Activated CD8-positive, alpha-beta memory T cell treated with anti-CD3 and anti-CD28 coated beads, Interleukin-2, amount 50 U/mL, for 48 hours (primary cell): ENCODE measurements at places on chromosomes 7 and 10.

DNA sequence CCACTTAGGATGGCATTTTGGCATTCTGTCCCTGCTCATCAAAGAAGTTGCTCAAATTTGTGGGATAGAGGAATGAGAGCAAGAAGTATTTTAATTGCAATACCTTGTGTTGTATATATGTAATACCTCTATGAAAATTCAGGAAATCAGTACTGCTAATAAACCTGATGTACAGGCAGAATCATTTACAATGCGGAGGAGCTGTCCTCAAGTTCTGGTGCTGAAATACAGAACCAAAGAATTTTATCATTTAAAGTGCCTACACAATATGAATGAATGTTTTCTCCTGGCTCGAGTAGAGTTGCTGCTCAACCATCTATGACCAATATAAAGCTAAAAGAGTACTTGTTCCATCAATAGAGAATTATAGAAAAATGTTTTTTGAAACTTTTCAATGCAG, 305.8 kb downstream of the PLXNA4 start:
- DNase-seq: no peak

GRCh38 chr10:79361726-79362397, 14.6 kb downstream of the PPIF start:
- no peak for DNase-seq

DNA sequence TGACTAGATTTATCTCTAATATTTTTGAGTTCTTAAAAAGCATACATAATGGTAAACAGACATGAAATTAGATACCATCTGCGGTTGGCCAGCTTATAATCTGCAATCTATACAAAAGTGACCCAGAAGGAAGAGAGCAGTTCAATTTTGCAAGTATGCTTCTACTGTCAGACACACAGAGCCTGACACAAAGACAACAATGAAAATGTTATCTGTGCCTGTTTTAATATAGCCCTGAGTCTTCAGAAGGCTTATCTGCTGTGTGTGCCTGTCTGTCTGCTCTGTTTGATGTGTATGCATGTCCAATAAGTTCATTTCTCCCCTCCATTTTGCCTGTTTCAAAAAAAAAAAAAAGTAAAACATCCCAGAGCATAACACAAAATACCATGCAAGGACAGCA, 73.3 kb upstream of the FHIP2A start:
- no peak for DNase-seq

- DNase-seq: no peak
These were observed 316.5 kb upstream of the CACNA2D1 start for GRCh38 chr7:82760074-82760473.

DNA sequence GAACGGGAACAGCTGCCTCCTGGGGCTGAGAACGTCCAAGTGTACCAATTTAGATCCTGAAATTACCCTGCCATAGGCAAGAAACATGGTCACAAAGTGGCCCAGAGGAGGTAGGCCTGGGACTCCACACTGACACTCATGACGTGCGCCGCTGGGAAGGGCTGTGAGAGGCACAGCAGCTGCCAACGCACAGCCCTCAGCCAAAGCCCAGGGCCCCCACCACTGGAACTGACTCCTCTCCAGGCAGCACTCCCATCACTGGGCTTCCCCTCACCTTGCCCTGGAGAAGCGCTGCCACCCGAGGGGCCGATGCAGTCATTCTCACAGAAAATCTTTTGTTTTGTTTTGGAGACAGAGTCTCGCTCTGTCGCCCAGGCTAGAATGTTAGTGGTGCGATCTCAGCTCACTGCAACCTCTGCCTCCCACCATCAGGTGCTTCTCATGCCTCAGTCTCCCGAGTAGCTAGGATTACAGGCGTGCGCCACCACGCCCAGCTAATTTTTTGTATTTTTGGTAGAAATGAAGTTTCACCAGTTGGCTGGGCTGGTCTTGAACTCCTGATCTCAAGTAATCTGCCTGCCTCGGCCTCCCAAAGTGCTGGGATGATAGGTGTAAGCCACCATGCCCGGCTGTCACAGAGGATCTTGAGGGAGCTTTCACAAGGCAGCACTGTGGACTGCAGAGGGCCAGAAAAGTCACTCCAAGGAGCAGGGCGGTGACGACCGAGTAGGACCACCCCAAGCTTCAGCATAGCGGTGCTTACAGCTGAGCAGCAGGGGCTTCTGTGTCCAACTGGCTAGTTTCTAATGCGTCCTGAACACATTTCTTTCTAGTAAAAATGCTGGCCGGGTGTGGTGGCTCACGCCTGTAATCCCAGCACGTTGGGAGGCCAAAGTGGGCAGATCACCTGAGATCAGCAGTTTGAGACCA, 13.5 kb downstream of the GUSB start:
- no peak for DNase-seq

DNA sequence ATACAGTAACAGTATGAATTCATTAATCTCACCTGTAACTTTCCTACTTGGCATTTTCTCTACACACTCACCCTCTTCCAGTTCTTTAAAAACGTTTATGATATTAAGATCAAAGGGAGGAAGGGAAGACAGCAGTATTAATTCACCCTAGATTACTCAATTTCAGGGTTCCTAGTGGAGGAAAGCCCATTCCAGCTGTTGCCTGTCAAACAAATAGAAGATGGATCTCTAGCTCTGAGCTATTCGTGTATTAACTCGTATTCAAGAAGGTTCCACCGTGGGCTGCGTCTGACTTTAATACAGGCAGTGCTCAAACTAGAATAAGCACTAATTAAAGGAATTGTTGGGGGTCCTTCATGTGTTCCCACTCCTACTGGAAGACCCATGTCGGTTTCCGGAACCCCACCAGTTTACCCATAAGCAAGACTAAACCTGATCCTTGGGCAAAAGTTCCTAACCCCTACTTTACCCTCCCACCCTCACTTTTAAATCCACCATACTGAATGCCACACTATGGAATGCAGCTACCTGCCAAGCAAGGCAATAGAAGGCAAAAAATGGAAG, 2.1 kb downstream of the NANOS1 start:
- peak; percentile 49 for DNase-seq

GRCh38 chr10:8912108-8912507, 857.6 kb downstream of the GATA3 start:
- DNase-seq: no peak
